Activated CD8-positive, alpha-beta T cell treated with anti-CD3 and anti-CD28 coated beads, Interleukin-2, amount 10 ng/mL, durations not matched to agents 7 days and 5 days (primary cell): ENCODE measurements at places on chromosomes 16 and 17. TPM values are rescaled to one million over a fixed set of nuclear protein-coding genes. Genes with fewer than 3 reads are reported as not detected.

GRCh38 chr17:40341808-40342503 lies 22.6 kb downstream of the GJD3 start:
- H3K27me3 ChIP-seq: no peaks in the 10 kb centered on the region
- peaks cover 57% of the 10 kb centered on the region for H3K36me3 ChIP-seq
- peak overlapping the region; percentile 73 for H3K4me3 ChIP-seq
- H3K4me1 ChIP-seq: peaks cover 88% of the 10 kb centered on the region

GRCh38 chr16:80846680-80847079 lies 42.3 kb upstream of the CDYL2 start:
- no peak overlapping the region for H3K27ac ChIP-seq
- no peaks in the 10 kb centered on the region for H3K36me3 ChIP-seq
- no peak for DNase-seq
- no peaks in the 10 kb centered on the region for H3K4me1 ChIP-seq
- no peak overlapping the region for H3K4me3 ChIP-seq

Gene CACNA1G
- total RNA-seq: not detected

- DNase-seq: no peak
- no peak overlapping the region for H3K4me3 ChIP-seq
- H3K4me1 ChIP-seq: peaks cover 8% of the 10 kb centered on the region
- peaks cover 55% of the 10 kb centered on the region for H3K27me3 ChIP-seq
- no peaks in the 10 kb centered on the region for H3K36me3 ChIP-seq
Observed at GRCh38 chr16:21226749-21227148, 6.8 kb upstream of the ANKS4B start.

- no peak overlapping the region for H3K27ac ChIP-seq
- H3K36me3 ChIP-seq: no peaks in the 10 kb centered on the region
- no peak for DNase-seq
- H3K4me1 ChIP-seq: no peaks in the 10 kb centered on the region
Observed at GRCh38 chr17:50493744-50494143, 14.5 kb upstream of the MYCBPAP start.

Gene ENPP7
- total RNA-seq: 0.13 TPM

DNA sequence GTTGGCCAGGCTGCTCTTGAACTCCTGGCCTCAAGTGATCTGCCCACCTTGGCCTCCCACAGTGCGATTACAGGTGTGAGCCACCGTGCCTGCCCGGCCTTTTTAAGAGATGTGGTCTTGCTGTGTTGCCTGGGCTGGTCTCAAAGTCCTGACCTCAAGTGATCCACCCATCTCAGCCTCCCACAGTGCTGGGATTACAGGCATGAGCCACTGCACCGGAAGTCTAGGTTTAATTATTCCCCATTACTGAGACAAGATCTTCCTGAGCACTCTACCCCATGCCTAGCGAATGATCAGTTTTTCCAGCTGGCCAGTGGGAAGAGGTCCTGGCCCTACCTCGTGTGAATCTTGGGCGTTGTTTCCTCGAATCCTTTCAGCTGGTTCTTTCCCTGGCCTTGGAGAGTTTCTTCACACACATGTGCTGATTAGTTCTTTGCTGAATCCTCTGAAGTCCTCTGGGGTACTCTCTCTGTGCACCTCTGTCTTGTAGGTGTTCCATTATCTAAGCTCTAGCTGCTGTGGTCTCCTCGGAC lies 18.9 kb downstream of the C16orf54 start:
- no peak overlapping the region for H3K4me3 ChIP-seq
- H3K4me1 ChIP-seq: peaks cover 20% of the 10 kb centered on the region
- H3K36me3 ChIP-seq: no peaks in the 10 kb centered on the region
- no peak for DNase-seq
- H3K27me3 ChIP-seq: peaks cover 6% of the 10 kb centered on the region
- no peak overlapping the region for H3K27ac ChIP-seq

- H3K4me3 ChIP-seq: no peak overlapping the region
- no peak overlapping the region for H3K27ac ChIP-seq
- DNase-seq: no peak
- H3K36me3 ChIP-seq: no peaks in the 10 kb centered on the region
- H3K4me1 ChIP-seq: peaks cover under 1% of the 10 kb centered on the region
- no peaks in the 10 kb centered on the region for H3K27me3 ChIP-seq
Observed at GRCh38 chr16:79838496-79839259, 238.1 kb upstream of the MAF start.

DNA sequence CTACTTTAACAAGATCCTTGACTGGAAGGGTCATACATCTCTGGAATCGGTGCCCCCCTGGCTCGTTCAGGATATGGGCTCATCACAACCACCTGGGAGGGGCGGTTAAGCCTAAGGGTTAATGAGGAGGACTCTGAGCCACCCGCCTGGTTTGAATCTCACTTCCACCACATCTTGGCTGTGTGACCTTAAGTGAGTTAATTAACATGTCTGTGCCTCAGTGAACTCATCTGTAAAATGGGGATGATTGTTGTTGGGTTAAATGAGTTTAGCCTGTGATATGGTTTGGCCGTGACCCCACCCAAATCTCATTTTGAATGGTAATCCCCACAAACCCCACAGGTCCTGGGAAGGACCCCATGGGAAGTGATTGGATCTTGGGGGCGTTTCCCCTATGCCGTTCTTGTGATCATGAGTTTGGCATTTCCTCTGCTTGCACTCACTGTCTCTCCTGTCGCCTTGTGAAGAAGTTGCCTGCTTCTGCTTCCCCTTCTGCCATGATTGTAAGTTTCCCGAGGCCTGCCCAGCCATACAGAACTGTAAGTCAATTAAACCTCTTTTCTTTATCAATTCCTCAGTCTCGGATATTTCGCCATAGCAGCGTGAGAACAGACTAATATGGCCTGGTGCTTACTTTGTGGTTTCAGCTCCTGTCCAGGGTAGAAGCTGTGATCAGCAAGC lies 214.0 kb upstream of the CIBAR2 start:
- H3K4me1 ChIP-seq: peaks cover 10% of the 10 kb centered on the region
- H3K36me3 ChIP-seq: no peaks in the 10 kb centered on the region
- H3K27me3 ChIP-seq: peaks cover 13% of the 10 kb centered on the region

GRCh38 chr17:14840616-14841231 lies 424.4 kb downstream of the PMP22 start:
- H3K27me3 ChIP-seq: no peaks in the 10 kb centered on the region
- DNase-seq: no peak

DNA sequence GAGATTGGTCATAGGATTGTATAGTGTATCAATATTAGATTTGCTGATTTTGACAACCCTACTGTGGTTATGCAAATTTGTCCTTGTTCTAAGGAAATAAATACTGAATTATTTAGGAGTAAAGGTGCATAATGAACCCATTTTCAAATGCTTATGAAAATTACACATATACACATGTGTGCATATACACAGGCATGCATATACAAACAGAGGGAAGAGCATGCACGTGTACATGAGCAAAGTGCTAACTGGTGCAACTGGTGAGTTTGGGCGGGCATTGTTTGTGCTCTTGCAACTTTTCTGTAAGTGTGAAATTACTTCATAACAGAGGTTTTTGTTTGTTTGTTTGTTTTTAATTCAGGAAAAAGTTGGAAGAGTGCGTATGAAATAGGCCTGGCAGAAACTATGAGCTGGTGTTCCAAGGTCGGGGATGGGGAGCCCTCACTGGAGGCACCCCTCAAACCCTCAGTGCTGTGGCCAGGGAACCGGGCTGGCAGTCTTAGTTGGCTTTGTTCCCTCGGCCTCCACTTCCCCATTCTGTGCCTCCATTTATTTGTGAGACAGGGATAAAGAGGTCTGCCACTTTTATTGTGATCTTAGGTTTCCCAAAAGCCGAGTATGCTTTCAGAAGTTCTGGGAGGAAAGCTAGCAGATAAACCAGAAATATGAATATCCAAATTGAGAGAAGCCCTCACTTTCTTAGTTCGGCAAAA lies 5.8 kb downstream of the DEXI start:
- peaks cover 59% of the 10 kb centered on the region for H3K36me3 ChIP-seq
- peak overlapping the region; percentile 68 for H3K4me3 ChIP-seq
- H3K4me1 ChIP-seq: peaks cover 85% of the 10 kb centered on the region
- no peaks in the 10 kb centered on the region for H3K27me3 ChIP-seq
- no peak for DNase-seq

DNA sequence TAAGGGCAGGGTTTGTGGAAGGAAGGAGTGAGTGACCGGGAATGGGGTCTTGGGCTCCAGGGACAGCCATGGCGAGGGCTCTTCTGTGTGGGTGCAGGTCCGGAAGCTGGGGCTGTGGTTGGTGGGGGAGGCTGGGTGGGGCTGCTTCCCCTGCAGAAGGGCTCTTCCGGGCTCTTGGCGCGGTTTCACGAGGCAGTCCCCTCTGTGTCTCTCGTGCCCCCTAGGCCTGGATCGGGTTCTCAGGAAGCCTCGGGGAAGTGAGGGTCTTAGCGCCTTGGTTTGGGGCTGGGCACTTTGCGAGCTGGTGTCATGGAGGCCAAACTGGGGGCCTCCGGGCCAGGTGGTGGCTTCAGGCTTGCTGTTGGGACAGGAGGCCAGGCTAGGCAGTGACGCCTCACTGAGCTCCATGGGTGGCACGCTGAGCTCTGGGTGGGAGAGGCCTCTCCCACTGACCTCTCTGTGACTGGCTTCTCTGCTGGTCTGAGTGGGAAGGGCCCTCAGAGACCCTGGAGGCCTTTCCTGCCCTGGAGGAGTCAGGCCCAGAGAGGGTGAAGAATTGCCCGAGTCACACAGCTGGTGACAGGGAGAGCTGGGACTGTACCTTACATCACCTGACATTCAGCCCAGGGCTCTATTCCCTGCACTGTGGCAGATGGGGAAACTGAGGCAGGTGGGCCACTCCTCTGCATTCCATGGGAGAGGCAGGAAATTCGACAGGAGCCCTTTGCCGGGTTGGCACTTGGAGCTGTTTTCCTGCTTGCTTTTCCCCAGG lies 8.2 kb downstream of the ADCY7 start:
- DNase-seq: peak; percentile 75
- peak overlapping the region; percentile 79 for H3K4me3 ChIP-seq
- H3K36me3 ChIP-seq: peaks cover 78% of the 10 kb centered on the region
- peak overlapping the region; percentile 98 for H3K27ac ChIP-seq

DNA sequence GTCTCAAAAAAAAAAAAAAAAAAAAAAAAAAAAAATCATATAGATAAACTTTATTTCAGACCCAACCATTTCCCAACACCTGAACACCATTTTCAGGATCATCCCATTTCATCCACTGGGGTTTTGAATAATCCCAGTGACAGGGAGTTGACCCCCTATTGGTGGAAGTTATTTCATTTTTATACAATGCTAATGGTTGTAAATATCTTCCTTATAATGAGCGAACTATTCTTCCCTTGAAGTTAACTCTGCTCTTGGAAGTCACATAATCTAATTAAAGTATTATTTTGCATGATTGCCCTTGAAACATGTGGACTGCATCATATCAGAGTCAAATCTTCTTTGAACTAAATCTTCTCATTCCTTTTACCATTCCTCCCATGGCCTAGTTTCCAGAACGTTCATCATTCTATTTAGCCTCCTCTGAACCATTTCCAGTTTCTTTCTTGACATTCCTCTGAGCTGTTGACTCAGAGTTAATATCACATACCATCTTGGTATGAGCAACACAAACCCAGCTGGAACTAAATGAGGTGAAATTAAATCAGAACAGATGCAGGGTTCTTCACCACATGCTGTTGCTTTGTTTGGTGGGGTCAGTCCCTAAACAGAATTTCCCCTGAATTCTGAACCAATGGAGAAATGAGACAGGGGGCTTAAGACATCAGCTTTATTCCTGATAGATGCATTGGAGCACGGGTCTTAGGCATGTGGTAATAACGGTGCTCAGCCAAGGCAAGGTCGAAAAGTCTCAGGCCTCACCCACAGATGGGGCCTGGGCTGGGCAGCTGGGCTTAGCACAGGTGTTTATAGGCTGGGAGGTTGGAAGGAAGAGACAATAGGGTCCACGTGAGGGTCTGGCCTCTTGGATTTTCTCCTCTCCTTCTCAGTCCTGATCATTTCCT lies 8.9 kb downstream of the HSD17B2 start:
- DNase-seq: no peak
- H3K4me1 ChIP-seq: no peaks in the 10 kb centered on the region
- peaks cover 27% of the 10 kb centered on the region for H3K27me3 ChIP-seq
- no peaks in the 10 kb centered on the region for H3K36me3 ChIP-seq

DNA sequence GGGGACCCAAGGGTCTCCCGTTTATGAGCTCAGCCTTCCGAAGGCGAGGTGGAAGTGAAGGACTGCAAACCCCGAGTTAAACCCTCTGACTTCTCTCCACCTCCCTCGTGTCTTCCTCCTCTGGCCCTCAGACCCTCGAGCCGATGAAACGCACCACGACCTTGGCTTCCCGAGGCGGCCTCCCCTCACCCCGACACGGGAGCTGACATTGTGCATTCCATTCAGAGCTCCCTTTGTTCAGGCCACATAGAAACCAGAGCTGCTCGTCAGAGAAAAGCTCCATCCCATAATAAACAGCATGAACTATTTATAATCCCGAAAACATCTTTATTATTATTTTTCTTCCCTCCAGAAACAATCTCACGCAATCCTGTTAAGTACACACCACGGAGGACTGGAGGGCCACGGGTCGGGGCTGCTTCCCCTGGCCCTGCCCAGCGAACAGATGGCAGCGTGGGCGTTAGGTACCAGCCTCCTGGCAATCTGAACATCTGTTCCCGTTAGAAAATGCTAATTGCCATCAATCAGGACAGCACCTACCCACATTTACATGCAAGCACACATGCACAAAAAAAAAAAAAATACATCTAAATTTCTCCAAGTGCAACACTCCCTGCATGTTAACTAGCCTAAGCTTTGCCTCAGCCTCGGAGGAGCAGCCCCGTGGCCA lies 145.7 kb downstream of the RBFOX3 start:
- no peak for DNase-seq
- H3K27me3 ChIP-seq: no peaks in the 10 kb centered on the region
- H3K27ac ChIP-seq: no peak overlapping the region
- H3K4me3 ChIP-seq: no peak overlapping the region
- no peaks in the 10 kb centered on the region for H3K4me1 ChIP-seq

- DNase-seq: no peak
- H3K36me3 ChIP-seq: peaks cover 51% of the 10 kb centered on the region
- H3K4me3 ChIP-seq: no peak overlapping the region
Observed at GRCh38 chr17:4678448-4679026, 25.4 kb downstream of the PELP1 start.

Gene KIAA0513
- 9.1 TPM for total RNA-seq

DNA sequence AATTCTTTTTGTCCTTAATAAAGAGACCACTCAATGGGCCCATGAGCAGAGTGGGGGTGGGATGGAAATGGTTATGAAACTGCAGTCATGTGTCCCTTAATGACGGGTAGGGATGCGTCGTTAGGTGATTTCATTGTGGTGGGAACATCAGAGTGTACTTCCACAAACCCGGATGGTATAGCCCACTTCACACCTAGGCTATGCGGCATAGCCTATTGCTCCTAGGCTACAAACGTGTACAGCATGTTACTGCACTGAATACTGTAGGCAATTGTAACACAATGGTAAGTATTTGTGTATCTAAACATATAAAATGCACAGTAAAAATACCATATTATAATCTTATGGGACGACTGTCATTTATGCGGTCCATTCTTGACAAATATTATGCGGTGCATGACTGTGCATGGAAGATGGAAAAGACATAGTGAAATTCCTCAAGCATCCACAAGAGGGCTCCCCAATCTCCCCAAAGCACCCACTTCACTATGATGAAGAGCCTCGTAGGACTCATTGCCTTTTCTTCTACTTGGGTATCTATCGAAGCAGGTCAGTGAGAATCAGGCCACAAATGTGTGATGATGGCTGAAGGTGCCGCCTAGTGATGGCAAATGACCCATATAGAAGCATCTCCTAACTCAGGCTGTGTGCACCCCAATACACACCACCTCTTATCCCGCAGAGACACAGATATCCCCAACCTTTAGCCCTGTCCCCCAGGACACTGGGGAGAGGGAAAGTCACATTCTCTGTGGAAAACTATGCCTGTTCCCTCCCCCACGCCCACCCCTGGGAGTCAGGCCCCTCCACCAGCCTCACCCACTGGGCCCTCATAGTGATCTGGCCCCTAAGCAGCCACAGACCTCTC lies 43.5 kb downstream of the TBX21 start:
- no peaks in the 10 kb centered on the region for H3K36me3 ChIP-seq
- H3K27ac ChIP-seq: no peak overlapping the region
- peak; percentile 60 for DNase-seq
- H3K27me3 ChIP-seq: peaks cover 49% of the 10 kb centered on the region
- H3K4me3 ChIP-seq: no peak overlapping the region
